ENCODE measurements at places on chromosomes 2 and 18.

GRCh38 chr2:107091163-107091864 lies 205.3 kb upstream of the ST6GAL2 start:
- no peak for DNase-seq

GRCh38 chr18:55780586-55781071 lies 192.6 kb upstream of the TCF4 start:
- no peak for DNase-seq

- no peak for DNase-seq
Observed at GRCh38 chr2:234678711-234679110, 181.8 kb upstream of the ARL4C start.

GRCh38 chr2:217835931-217836891 lies 166.6 kb downstream of the TNS1 start:
- no peak for DNase-seq

DNA sequence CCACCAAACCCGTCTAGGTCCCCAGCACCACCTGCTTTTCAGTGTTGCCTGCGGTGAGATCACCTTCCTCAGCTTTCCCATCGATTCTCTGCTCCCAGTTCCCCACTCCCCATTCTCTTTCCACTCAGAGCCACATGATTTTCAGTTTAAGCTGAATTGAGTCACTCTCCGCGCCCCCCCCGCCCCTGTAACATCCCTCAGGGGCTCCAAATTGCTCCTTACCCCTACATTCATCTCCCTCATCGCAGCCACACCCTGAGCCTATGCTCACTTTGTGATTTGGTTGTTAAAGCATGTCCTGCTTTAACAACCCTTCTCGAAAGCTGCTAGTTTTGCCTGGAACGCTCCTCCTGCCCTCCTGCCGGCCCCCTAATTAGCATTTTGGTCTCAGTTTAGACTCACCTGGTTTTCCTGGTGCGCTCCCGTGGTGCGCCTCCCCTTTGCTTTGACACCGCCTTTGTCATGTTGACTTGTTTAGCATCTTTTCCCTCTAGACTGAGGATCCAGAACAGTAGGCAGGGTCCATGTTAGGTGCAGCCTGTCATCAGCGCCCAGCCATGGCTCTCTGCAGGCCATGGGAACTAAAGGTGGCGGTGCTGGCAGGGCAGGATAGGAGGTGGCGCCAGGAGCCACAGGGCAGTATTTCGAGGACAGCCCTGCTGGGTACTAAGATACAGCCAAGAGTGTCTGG lies 60.8 kb downstream of the ST3GAL5 start:
- DNase-seq, result no peak

- DNase-seq, result no peak
Observed at GRCh38 chr2:180311-180710, 83.5 kb downstream of the SH3YL1 start.

DNA sequence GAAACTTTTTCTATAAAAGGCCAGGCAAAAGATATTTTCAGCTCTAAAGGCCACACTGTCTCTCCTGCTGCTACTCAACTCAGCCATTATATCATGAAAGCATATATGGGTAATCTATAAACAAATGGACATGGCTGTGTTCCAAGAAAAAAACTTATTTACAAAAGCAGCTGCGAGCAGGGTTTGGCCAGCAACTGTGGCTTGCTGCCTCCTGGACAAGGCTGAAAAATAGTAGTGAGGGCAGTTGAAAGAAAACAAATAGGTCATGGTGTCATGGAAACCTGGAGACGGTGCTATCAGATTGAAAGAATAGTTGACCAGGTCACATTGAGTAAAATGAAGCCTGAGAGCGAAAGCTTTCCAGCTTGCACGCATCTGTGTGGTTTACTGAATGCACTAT lies 89.2 kb upstream of the LRATD1 start:
- no peak for DNase-seq

DNA sequence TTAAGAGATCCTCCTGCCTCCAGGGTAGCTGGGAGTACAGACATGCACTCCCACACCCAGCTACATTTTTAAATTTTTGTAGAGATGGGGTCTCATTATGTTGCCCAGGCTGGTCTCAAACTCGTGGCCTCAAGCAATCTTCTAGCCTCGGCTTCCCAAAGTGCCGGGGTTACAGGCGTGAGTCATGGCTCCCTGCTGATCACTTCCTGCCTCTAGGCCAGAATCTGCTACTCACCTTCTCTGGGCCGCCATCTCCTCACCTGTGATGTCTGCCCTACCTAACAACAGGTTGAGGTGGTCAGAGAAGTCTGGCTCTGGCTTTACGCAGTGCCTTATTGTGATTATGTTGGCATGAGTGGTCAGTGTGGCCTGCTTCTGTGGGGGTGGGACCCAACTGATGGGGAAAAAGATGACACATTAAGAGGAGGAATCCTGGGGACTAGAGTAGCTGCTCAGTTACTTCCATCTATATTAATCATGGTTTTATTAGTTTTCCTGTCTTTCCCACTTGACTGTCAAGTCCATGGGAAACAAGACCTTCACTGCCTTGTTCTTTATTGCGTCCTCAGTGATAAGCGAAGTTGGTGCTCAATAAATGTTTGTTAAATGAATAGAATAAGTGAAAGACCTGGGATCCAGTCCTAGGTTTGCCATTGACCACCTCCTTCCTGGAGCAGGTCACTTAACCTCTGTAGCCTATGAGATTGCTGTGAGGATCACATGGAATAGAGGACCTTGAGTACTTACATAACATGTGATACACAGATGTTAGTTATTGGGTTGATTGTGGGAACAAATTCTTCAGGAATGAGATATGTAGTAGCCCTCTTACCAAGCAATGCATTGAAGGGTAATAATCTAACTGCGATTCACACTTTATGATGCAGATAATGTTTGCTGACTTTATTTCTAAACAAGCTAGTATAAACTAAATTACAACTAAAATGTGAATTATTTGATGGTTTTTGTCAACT lies 15.7 kb downstream of the KCTD1 start:
- DNase-seq, result no peak

- no peak for DNase-seq
Observed at GRCh38 chr2:66443979-66444861, 9.3 kb downstream of the MEIS1 start.

GRCh38 chr2:30204281-30204680 lies 27.1 kb upstream of the LBH start:
- no peak for DNase-seq

DNA sequence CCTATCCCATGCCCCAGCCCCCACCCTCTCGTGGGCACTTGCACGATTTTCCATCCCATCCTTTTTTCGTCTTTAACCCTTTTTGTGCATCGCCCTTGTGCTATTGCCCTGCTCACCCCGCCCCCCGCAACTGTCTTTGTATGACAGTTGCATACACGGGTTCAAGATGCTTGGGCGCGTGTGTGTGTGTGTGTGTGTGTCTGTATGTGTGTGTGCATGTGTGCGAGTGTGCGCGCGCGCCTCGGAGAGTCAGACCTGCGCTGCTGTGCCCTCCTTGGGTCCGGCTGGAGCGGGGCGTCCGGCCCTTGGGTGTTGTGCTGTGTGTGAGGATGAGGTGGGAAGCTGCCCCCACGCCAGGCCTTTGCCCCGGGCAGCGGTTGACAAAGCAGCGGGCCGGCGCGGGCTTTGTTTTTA lies 230.7 kb downstream of the HAUS1 start:
- DNase-seq, result no peak

GRCh38 chr2:111186121-111186715 lies 65.5 kb downstream of the BCL2L11 start:
- DNase-seq, result no peak

- no peak for DNase-seq
Observed at GRCh38 chr2:176177580-176178037, 10.9 kb upstream of the HOXD1 start.

DNA sequence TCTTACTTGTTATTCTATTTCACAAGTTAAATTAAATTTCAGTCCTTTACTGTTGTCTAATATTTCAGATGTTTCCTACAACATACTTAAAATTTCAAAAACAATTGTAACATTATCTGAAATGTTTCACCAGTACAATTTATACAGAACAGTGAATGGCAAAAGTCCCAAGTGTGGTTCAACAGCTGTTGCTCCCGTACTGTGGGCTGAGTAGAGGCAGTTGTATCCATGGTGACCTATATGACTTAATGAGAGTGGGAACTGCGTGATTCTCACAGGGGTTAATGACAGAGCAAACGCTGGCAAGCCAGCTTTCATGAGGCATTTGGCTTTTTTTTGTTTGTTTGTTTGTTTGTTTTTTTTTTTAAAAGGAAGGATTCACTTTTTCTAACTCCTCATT lies 5.3 kb upstream of the PLCL1 start:
- DNase-seq, result no peak

DNA sequence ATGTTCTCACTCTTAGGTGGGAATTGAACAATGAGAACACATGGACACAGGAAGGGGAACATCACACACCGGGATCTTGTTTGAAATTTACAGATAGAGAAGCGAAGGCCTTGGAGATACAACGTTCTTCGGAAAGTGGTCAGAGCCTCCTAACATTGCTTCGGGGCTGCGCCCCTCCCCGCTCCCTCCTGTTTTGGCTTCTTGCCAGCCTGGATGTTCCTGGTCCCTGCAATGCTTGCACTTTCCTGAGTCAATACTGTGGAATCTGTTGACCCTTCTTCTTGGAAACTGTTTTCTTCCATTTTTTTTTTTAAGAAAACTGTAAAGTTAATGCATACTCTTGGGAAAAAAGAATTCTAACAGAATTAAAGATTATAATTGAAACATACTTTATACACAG lies 360.8 kb downstream of the SOCS6 start:
- DNase-seq, result no peak

DNA sequence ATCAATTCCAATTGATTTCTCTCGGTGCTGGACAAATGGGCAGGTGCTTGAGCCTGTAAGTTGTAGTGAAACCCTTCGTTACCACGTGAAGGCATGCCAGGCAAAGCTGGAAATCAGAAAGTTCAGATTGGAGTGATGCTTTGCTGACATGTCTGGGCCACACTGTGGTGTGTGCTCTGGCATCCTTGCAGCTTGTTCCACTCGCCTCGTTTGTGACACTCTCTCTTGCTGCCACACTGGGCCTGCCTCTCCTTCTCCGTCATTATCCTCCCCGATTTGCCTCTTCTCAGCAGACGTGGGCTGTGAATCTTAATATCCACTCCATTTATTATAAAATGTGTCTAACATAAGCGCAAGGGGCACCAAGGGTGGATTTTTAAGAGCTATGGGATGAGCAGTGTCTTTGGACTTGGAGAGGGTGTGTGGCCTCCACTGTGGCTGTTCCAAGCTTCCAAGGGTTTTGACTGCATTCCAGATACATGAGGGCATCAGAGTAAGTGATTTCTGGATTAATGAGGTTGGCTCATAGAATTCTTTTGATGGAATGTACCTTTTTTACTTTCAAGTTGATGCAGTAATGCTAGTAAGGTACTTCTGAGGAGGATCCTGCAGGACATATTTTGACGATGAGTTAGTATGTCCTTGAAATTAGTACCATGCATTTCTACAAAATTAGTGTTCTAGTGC lies 238.8 kb downstream of the TPGS2 start:
- no peak for DNase-seq

DNA sequence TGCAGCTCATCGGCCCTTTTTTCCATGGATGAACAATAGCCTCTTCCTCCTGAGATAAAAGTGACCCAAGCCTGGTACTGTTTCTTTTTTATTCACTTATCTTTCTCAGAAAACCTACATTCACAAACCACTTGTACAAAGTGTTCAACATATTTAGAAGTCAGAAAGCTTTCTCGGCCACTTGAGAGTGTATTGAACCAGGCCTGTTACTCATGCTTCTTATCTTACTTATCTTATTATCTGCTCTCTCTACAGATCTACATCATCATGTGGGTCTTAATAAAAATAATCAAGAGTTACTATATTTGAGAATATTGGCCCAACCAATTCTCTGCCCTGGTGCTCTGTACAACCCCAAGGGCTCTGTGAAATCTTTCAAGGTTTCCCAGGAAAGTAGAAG lies 242.1 kb downstream of the MREG start:
- DNase-seq, result no peak

DNA sequence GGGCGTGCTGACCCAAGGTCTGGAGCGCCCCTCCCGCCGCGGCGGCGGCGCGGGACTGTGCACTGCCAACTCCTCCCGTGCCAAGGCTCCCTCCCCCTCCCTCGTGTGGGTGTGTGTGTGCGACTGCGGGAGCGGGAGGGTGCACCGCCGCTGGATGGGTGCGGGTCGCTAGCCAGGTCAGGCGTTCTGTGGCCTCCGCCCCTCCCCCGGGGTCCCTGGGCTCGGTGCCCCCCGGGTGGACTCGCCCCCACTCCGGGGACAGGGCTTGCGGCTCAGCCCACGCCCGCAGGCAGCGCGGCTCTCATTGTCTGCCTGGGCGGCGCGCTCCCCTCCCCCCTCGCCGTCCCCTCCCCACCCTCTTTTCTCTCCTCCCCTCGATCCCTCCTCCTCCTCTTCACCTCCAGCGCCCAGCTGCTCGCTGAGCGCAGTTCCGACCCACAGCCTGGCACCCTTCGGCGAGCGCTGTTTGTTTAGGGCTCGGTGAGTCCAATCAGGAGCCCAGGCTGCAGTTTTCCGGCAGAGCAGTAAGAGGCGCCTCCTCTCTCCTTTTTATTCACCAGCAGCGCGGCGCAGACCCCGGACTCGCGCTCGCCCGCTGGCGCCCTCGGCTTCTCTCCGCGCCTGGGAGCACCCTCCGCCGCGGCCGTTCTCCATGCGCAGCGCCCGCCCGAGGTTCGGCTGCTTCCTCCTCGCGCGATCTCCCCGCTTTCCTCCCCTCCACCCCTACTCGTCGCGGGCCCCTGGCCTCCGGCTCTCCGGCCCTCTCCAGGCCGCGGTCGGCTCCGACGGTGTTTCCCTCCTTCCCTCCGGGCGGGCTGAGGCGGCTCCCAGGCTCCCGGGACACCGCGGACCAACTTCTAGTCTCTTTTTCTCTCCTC lies at the start of gene GATA6:
TSS of gene GATA6 (plus strand) at position 579 of the 878 bp plus-strand sequence. CDS start 1,556 bp downstream, outside the sequence.
- DNase-seq, result no peak

- no peak for DNase-seq
Observed at GRCh38 chr2:100581277-100581612, 18.5 kb downstream of the PDCL3 start.

- DNase-seq, result no peak
Observed at GRCh38 chr2:135783439-135783838, 41.8 kb downstream of the UBXN4 start.

DNA sequence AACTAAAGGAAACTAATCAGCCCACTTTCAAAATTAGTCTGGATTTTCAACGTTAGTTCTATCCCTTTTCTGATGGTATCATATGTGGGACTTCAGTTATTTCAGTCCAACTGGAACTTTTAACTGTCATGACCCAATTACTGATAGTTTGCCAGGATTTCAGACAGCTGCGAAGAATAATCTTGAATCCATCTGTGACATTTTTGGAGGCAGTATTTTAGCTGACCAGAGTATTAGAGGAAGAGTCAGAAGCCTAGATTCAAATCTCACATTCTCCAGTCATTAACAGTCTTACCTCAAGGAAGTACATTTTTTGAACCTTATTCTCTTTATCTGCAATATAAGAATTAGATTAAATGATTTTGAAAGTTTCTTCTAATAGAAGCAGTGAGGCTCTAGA lies 81.3 kb downstream of the PTRHD1 start:
- no peak for DNase-seq

- DNase-seq, result no peak
Observed at GRCh38 chr18:12038082-12038638, 55.5 kb upstream of the ANKRD62 start.

- no peak for DNase-seq
Observed at GRCh38 chr2:20175267-20175666, 49.7 kb downstream of the SDC1 start.

GRCh38 chr2:143994961-143995360 lies 525.0 kb downstream of the ZEB2 start:
- DNase-seq, result no peak

Data from cortex of kidney (tissue), 1 donor.